Caki2 (cell line): ENCODE measurements at places on chromosomes 6 and 20. TPM values are rescaled to one million over a fixed set of nuclear protein-coding genes. Genes with fewer than 3 reads are reported as not detected.

TFAP2A gene
- total RNA-seq = 2.1 and 4.2 TPM in 2 replicates

TP53TG5 gene
- total RNA-seq = not detected in 2 replicates

TFAP2B gene
- total RNA-seq = not detected in 2 replicates

HLA-DQA2 gene
- not detected in 2 replicates for total RNA-seq

SENP6 gene
- total RNA-seq = 6.6 and 17.8 TPM in 2 replicates

TRIM31 gene
- total RNA-seq = 0.71 and 3.0 TPM in 2 replicates

PAX1 gene
- total RNA-seq = not detected in 2 replicates

MYLK4 gene
- 0.57 and 1.2 TPM in 2 replicates for total RNA-seq

LTB gene
- not detected in 2 replicates for total RNA-seq

MRPS10 gene
- total RNA-seq = 109 and 126 TPM in 2 replicates

F13A1 gene
- not detected in 2 replicates for total RNA-seq

MLN gene
- total RNA-seq = not detected in 2 replicates

TUBB gene
- 538 and 624 TPM in 2 replicates for total RNA-seq

PCSK2 gene
- 0.91 and 1.4 TPM in 2 replicates for total RNA-seq

EYS gene
- not detected in 2 replicates for total RNA-seq

QKI gene
- total RNA-seq = 65.6 and 76.1 TPM in 2 replicates

IER3 gene
- total RNA-seq = 124 and 148 TPM in 2 replicates

BPIFB2 gene
- not detected in 2 replicates for total RNA-seq

FAM210B gene
- total RNA-seq = 3.2 and 12.8 TPM in 2 replicates

RIMS1 gene
- total RNA-seq = not detected in 2 replicates

HLA-DQA1 gene
- total RNA-seq = not detected in 2 replicates

TGM2 gene
- 144 and 178 TPM in 2 replicates for total RNA-seq

ERVFRD-1 gene
- not detected in 2 replicates for total RNA-seq

KIAA0408 gene
- total RNA-seq = 0.14 TPM in 1 of 2 replicates, not detected in the other

TXNDC5 gene
- total RNA-seq = 503 and 527 TPM in 2 replicates

PRL gene
- total RNA-seq = not detected in 2 replicates

CALHM4 gene
- total RNA-seq = not detected in 2 replicates

SLC35D3 gene
- total RNA-seq = not detected in 2 replicates

PKIG gene
- 38.5 and 58.1 TPM in 2 replicates for total RNA-seq

OR2H2 gene
- total RNA-seq = not detected in 2 replicates

MICB gene
- total RNA-seq = 11.5 and 18.2 TPM in 2 replicates

IP6K3 gene
- total RNA-seq = 0.07 and 0.12 TPM in 2 replicates

CTAGE9 gene
- total RNA-seq = not detected in 2 replicates

ZSCAN23 gene
- 1.2 and 13.7 TPM in 2 replicates for total RNA-seq

RIPOR3 gene
- 0.38 and 0.47 TPM in 2 replicates for total RNA-seq

DSP gene
- total RNA-seq = 18.4 and 20.9 TPM in 2 replicates

BPIFB1 gene
- not detected in 2 replicates for total RNA-seq

GJA1 gene
- 26.6 and 32.5 TPM in 2 replicates for total RNA-seq

NXT1 gene
- total RNA-seq = 67.0 and 113 TPM in 2 replicates

GSTA3 gene
- 0.61 TPM in 1 of 2 replicates, not detected in the other for total RNA-seq
